ENCODE measurements at places on chromosomes 11 and 22.

GRCh38 chr11:28505232-28505631 is 397.0 kb downstream of the METTL15 start:
- DNase-seq, result no peak

DNA sequence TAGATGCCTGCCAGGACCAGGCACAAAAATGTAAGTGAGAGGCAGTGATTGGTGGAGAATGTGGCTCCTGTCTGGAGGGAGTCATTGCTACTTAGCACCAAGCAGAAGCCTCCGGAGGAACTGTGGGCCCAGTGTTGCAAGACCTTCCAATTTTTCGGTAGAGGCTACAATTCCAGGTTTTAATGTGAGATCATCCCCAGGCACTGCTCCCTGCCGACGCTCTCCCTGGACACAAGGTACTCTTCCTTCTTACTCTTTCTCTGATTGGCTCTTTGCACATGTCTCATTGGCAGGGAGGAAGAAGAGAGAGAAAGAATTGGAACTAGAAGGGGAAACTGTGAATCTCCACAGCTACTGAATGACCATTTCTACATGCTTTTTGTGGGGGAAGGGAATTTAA is 53.7 kb upstream of the EP300 start:
- DNase-seq, result no peak

GRCh38 chr22:50315289-50316113 is 8.1 kb upstream of the PLXNB2 start:
- no peak for DNase-seq

DNA sequence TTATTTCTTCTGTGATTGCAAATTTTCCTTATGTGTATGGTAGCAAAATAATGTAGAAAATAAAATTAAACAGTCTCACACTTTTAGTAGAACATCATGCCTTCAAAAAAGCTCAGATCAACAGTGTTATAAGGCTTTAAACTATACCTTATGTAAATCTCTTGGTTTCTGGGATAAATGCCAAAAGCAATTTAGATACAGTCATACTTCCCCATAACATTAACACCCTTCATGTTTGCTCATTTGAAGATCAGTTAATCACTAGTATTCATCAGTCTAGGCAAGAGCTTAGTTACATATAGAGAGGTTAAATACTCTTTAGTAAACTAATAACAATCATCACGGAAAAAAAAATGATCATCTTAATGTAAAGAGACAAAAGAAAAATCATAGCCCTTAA is 421.8 kb upstream of the ANO3 start:
- no peak for DNase-seq

- no peak for DNase-seq
Observed at GRCh38 chr22:20972933-20973577, 6.0 kb downstream of the AIFM3 start.

DNA sequence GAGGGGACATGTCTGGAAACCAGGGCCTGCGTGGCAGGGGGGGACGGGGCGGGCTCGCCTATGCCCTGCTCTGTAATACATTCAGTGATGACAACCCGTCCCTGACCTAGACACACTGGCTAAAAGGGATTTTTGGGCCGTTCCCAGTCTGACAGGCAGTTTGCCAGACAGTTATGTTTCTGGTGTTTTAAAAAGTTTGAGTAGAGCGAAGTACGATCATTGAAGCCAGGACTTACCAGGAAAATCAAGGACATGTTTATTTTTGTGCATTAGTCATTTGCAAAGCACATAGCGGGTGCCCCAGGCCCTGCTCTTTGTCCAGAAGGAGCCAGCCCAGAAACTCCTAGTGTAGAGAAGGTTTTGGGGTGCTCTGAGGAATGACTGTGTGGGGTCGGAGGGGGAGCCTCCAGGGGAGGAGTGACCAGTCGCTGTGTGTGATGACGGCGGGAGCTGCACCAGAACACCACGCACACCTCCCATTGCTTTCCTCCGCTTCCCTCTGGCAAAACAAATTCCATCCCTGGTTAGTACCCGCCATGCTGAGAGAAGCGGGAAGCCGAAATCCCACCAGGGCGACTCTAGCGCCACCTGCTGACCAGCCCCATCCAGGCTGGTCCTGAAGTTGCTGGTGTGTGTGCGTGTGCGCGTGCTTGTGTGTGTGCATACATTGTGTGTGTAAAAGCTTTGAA is 50.8 kb downstream of the FBLN1 start:
- peak; percentile 10 for DNase-seq

- DNase-seq, result no peak
Observed at GRCh38 chr22:35587896-35588295, 29.2 kb downstream of the MB start.

GRCh38 chr11:81802591-81802990 is 931.1 kb downstream of the FAM181B start:
- DNase-seq, result no peak

GRCh38 chr11:35066030-35066429 is 72.9 kb upstream of the CD44 start:
- DNase-seq, result no peak

GRCh38 chr11:123434911-123435310 is 4.8 kb downstream of the GRAMD1B start:
- no peak for DNase-seq

DNA sequence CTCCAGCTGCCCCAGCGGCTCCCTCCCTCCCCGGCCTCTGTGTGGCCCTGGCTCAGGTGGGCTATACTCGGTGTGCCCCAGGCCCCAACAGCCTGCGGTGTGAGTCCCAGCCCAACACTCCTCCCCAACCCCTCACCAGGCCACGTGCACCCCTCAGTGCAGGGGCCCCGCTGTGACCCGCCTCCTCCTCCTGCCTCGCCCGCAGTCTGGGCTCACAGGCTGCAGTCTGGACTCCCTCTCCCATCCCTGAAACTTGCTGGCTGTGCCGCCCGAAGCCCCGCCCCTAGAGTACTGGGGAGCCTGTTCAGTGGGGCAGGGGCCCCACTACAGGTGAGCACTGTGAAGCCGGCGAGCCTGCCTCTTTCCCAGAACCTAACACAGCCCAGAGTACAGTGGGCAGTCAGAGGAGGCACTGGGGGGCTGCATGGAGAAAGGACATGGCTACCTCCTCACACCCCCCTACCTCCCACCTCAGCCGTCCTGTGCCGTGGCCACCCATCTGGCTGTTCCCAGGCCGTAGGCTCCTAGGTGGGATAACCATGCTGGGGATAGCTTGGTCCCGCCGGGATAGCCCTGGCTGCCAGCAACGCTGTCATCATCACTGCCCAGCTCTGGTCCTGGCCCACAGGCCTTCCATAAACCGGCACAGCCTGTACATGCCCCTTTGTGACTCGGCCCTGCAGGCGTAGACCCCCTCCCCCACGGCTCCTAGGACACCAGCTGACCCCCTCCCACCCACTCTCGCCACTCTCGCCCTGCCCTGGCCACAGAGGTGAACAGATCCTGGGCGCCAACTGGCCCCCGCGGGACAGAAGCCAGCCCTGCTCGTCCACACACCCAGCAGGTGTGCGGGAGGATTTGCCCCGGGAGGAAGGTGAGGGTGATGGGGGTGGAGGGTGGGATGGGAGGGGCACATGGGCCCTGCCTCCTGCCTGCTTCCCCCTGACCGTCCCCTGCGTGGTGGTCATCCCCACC is 29.7 kb downstream of the CELSR1 start:
- DNase-seq, result no peak

DNA sequence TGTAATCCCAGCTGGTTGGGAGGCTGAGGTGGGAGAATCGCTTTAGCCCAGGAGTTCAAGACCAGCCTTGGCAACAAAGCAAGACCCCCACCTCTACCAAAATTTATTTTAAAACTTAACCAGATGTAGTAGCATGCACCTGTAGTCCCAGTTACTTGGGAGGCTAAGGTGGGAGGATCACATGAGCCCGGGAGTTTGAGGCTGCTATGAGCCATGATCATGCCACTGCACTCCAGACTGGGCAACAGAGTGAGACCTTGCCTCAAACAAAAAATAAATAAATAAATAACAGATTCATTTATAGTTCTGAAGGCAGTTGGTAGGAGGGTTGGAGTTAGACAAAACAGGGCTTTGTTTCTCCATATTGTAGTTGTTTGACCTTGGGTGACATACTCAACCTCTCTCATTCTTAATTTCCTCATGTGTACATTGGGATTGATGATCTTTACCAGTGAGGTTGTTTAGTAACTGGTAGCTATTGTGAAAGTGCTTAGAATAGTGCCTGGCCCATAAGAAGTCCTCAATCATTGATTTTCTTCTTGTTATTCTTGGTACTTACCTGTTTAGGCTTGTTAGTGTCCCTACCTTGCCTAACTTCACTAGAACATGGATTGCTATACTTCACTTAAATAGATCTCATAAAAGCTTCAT is 79.1 kb downstream of the EMSY start:
- no peak for DNase-seq

DNA sequence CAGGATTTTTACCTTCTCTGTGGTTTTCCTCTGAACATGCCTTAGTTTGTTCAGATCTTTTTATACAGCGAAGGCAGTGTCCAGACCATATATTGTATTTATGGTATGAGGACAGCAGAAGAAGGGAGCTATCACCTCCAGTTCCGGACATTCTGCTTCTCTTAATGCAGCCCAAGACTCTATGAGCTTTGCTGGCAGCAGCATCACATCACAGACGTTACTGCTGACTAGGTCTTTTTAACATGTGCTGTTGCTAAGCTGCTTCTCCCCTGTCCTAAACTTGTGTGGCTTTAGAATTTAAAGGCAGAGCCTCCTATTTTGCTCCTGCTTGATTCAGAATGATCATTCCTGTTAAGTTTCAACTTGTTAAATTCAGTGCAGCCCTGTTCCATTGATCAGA is 13.4 kb downstream of the MICAL2 start:
- no peak for DNase-seq

GRCh38 chr11:24406389-24406788 is 90.5 kb upstream of the LUZP2 start:
- no peak for DNase-seq

Data from NCI-H446 treated with DMSO at 0.1 percent for 48 hours (cell line).